ENCODE measurements at places on chromosomes 16 and 17. TPM values are rescaled to one million over a fixed set of nuclear protein-coding genes. Genes with fewer than 3 reads are reported as not detected.

GRCh38 chr16:86391486-86391885 lies 118.8 kb upstream of the FOXF1 start:
- peaks cover 5% of the 10 kb centered on the region for H3K27me3 ChIP-seq
- no peak for DNase-seq
- H3K36me3 ChIP-seq, result peaks cover 19% of the 10 kb centered on the region
- no peak overlapping the region for H3K27ac ChIP-seq
- no peak overlapping the region for H3K4me3 ChIP-seq

GRCh38 chr16:86970279-86970678 lies 346.9 kb downstream of the C16orf95 start:
- H3K4me3 ChIP-seq, result no peak overlapping the region
- H3K4me1 ChIP-seq, result peaks cover 3% of the 10 kb centered on the region
- peaks cover 42% of the 10 kb centered on the region for H3K27me3 ChIP-seq
- H3K27ac ChIP-seq, result no peak overlapping the region

DNA sequence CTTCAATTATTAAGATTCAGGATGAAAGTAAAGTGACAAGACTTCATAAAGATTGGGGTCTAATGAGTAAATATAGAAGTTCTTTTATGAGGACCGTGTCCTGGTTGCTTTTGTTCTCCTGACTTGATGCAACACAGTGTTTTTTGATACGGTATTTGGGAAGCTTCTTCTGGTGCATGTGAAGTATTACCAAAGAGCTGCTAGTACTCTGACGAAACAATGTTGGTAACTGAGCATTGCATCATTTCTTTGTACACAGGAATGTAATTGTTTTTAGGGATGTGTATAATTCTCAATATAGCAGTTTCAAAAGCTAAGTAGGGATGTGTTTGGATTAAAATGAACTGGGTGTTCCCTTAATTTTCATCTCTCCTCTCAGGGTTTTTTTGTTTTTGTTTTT lies 15.9 kb downstream of the KPNB1 start:
- H3K27me3 ChIP-seq, result no peaks in the 10 kb centered on the region
- no peak for DNase-seq
- no peak overlapping the region for H3K27ac ChIP-seq
- H3K36me3 ChIP-seq, result peaks cover 43% of the 10 kb centered on the region
- H3K4me1 ChIP-seq, result peaks cover 6% of the 10 kb centered on the region

GRCh38 chr16:12024429-12024828 lies 47.9 kb downstream of the SNX29 start:
- no peaks in the 10 kb centered on the region for H3K4me1 ChIP-seq
- H3K27ac ChIP-seq, result no peak overlapping the region
- no peaks in the 10 kb centered on the region for H3K36me3 ChIP-seq
- DNase-seq, result no peak
- H3K4me3 ChIP-seq, result no peak overlapping the region

DNA sequence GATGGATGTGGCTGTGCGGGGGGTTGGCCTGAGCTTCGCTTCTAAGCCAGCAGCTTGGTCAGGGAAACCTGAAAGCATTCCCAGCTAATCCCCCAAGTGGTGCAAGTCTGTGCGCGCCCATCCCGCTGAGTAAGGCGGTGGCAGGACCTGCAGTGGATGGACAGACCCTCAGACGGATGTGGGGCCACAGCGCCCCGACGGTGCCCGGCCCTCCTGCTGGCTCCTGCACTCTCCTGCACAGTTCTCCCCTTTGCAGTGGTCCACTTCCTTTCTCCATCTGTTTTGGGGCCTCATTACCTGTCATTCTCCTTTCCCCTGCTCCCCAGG lies 2.3 kb downstream of the ATP2A1 start:
- H3K27ac ChIP-seq, result no peak overlapping the region
- peak overlapping the region; percentile 24 for H3K4me3 ChIP-seq
- H3K4me1 ChIP-seq, result peaks cover 18% of the 10 kb centered on the region
- no peak for DNase-seq
- H3K27me3 ChIP-seq, result peaks cover 10% of the 10 kb centered on the region

DNA sequence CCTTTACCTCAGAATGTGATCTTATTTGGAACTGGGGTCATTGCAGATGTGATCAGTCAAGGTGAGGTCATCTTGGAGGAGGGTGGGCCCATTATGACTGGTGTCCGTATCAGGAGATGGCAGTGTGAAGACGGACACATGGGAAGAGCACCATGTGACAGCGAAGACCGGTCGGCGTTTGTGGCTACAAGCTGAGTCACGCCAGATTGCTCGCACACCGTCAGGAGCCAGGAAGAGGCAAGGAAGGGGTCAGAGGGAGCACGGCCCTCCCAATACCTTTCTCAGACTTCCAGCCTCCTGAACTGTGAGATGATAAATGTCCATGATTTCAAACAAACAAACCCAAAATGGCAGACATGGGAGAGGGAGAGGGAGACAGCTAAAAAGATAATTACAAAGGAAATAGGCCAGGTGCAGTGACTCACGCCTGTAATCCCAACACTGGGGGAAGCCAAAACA lies 13.2 kb downstream of the STARD3 start:
- H3K4me1 ChIP-seq, result peaks cover 21% of the 10 kb centered on the region
- no peak overlapping the region for H3K27ac ChIP-seq
- no peaks in the 10 kb centered on the region for H3K36me3 ChIP-seq
- H3K4me3 ChIP-seq, result no peak overlapping the region
- no peak for DNase-seq
- H3K27me3 ChIP-seq, result peaks cover 2% of the 10 kb centered on the region

- H3K27me3 ChIP-seq, result no peaks in the 10 kb centered on the region
- H3K27ac ChIP-seq, result no peak overlapping the region
- H3K4me3 ChIP-seq, result no peak overlapping the region
- no peak for DNase-seq
- H3K36me3 ChIP-seq, result peaks cover 13% of the 10 kb centered on the region
Measured at GRCh38 chr17:5210614-5211252, 19.1 kb upstream of the ZNF594 start.

- H3K4me3 ChIP-seq, result no peak overlapping the region
- H3K36me3 ChIP-seq, result peaks cover 15% of the 10 kb centered on the region
- H3K27me3 ChIP-seq, result peaks cover 13% of the 10 kb centered on the region
- no peak overlapping the region for H3K27ac ChIP-seq
- peaks cover 17% of the 10 kb centered on the region for H3K4me1 ChIP-seq
Measured at GRCh38 chr17:27391427-27391826, 64.8 kb upstream of the KSR1 start.

- no peaks in the 10 kb centered on the region for H3K36me3 ChIP-seq
- peaks cover 23% of the 10 kb centered on the region for H3K27me3 ChIP-seq
- no peak overlapping the region for H3K4me3 ChIP-seq
- H3K27ac ChIP-seq, result peak overlapping the region; percentile 48
Measured at GRCh38 chr16:56332464-56333079, 92.8 kb downstream of the AMFR start.

GRCh38 chr16:12458051-12458450 lies 345.6 kb downstream of the CPPED1 start:
- H3K27me3 ChIP-seq, result no peaks in the 10 kb centered on the region
- DNase-seq, result no peak
- no peaks in the 10 kb centered on the region for H3K36me3 ChIP-seq
- no peak overlapping the region for H3K27ac ChIP-seq
- no peak overlapping the region for H3K4me3 ChIP-seq

- no peak for DNase-seq
- peaks cover 6% of the 10 kb centered on the region for H3K27me3 ChIP-seq
- H3K27ac ChIP-seq, result no peak overlapping the region
- peaks cover 3% of the 10 kb centered on the region for H3K36me3 ChIP-seq
- peaks cover 10% of the 10 kb centered on the region for H3K4me1 ChIP-seq
Measured at GRCh38 chr17:75521951-75522727, 3.4 kb upstream of the LLGL2 start.

GRCh38 chr17:17043461-17044271 lies 1.4 kb downstream of the MPRIP start:
- DNase-seq, result no peak
- H3K27ac ChIP-seq, result peak overlapping the region; percentile 96
- peaks cover 22% of the 10 kb centered on the region for H3K36me3 ChIP-seq

DNA sequence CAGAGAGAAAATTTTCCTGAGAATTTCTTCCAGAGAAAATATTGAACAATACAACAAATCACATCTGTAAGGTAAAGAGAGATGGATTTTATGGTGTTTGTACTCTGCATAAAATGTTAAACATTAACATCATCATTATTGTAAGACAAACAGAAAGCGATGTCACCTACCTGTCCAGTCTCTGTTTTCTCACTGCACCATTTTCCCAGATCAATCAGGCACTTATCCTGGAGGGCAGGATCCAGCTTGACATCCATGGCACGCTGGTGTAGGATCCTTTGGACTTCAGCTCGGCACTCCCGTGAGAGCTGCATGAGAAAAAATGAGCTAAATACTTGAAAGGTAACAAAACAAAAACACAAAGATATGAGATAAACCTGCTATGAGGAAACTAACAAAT lies 55.9 kb upstream of the CLEC18B start:
- no peak overlapping the region for H3K4me3 ChIP-seq
- H3K27ac ChIP-seq, result no peak overlapping the region
- no peaks in the 10 kb centered on the region for H3K27me3 ChIP-seq
- DNase-seq, result no peak
- H3K4me1 ChIP-seq, result peaks cover 23% of the 10 kb centered on the region

- H3K27me3 ChIP-seq, result peaks cover 4% of the 10 kb centered on the region
- no peak for DNase-seq
- peaks cover 68% of the 10 kb centered on the region for H3K4me1 ChIP-seq
- peaks cover 33% of the 10 kb centered on the region for H3K36me3 ChIP-seq
- peak overlapping the region; percentile 46 for H3K27ac ChIP-seq
- no peak overlapping the region for H3K4me3 ChIP-seq
Measured at GRCh38 chr17:44084131-44084538, 13.6 kb downstream of the G6PC3 start.

DNA sequence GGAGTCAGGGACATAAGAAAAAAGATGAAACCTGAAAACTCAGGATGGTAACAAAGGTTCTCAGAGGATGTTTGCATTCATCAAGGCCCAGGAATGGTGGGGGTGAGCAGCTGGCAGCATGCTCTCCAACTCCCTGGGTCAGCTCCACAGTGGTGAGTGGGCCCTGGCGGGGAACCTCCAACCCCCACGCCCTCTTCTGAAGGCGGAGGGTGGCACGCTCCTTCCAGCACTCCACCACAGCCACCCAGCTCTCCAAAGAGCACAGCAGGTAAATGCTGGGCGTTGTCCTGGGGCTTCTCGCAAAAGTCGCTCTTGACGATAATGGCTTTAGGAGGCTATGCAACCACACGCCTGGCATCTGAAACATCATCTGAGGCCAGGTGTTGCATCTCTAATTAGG lies 173.8 kb downstream of the C16orf78 start:
- peaks cover 7% of the 10 kb centered on the region for H3K36me3 ChIP-seq
- no peak overlapping the region for H3K4me3 ChIP-seq
- peaks cover 2% of the 10 kb centered on the region for H3K27me3 ChIP-seq
- H3K27ac ChIP-seq, result no peak overlapping the region
- DNase-seq, result no peak

- H3K27me3 ChIP-seq, result no peaks in the 10 kb centered on the region
- no peak overlapping the region for H3K4me3 ChIP-seq
- no peaks in the 10 kb centered on the region for H3K36me3 ChIP-seq
- no peaks in the 10 kb centered on the region for H3K4me1 ChIP-seq
- no peak for DNase-seq
Measured at GRCh38 chr16:24149102-24149501, 107.0 kb upstream of the CACNG3 start.

DNA sequence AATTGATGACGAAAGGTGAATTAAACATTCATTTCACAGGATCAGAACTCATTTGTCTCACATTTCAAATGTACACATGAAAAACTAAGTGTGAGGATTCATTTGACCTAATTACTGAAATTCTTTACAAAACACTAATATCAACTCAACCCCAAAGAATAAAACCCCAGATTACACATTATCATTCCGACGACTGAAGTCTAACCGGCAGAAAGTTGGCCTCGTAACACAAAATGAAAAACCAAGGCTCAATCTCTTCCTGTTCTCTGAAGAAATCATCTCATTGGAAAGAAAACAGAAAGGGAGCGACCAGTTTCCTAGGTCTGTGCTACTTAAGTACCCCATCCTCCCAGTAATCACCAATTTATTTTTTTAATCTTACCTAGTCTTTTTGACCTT lies 1.8 kb downstream of the JPT1 start:
- H3K27me3 ChIP-seq, result peaks cover 12% of the 10 kb centered on the region
- peak overlapping the region; percentile 85 for H3K27ac ChIP-seq
- H3K4me1 ChIP-seq, result peaks cover 40% of the 10 kb centered on the region
- peak overlapping the region; percentile 98 for H3K4me3 ChIP-seq

GRCh38 chr17:82703935-82704865 lies 5.7 kb upstream of the RAB40B start:
- H3K27ac ChIP-seq, result no peak overlapping the region
- no peaks in the 10 kb centered on the region for H3K36me3 ChIP-seq
- H3K4me3 ChIP-seq, result no peak overlapping the region
- DNase-seq, result no peak
- peaks cover 11% of the 10 kb centered on the region for H3K4me1 ChIP-seq

DNA sequence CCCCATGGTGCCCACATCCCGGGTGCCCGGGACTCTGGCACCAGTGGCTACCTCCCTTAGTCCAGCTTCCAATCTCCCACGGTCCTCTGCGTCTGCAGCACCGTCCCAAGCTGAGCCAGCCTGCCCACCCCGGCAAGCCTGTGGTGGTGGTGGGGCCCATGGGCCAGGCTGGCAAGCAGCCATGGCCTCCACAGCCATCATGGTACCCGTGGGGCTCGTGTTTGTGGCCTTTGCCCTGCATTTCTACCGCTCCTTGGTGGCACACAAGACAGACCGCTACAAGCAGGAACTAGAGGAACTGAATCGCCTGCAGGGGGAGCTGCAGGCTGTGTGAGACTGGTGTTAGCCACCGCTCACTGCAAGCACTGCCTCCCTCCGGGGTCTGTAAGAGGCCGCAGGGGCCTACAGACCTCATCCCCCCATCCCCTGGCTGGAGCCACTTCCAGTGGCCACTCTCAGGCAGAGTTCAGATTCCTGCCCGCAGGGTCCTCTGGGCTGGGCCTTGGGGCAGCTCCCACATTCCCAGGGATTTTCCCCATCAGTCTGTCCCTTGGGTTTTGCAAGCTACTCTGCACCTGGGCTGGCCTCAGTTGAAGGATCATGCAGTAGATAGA lies 3.9 kb upstream of the SETD1A start:
- peak; percentile 56 for DNase-seq
- no peaks in the 10 kb centered on the region for H3K36me3 ChIP-seq
- no peak overlapping the region for H3K4me3 ChIP-seq
- peaks cover 17% of the 10 kb centered on the region for H3K4me1 ChIP-seq
- peaks cover 14% of the 10 kb centered on the region for H3K27me3 ChIP-seq
- H3K27ac ChIP-seq, result peak overlapping the region; percentile 42

- H3K4me1 ChIP-seq, result peaks cover 22% of the 10 kb centered on the region
- H3K4me3 ChIP-seq, result no peak overlapping the region
- peaks cover 14% of the 10 kb centered on the region for H3K27me3 ChIP-seq
- no peak for DNase-seq
- no peak overlapping the region for H3K27ac ChIP-seq
- H3K36me3 ChIP-seq, result no peaks in the 10 kb centered on the region
Measured at GRCh38 chr16:87057211-87057881, 259.8 kb downstream of the C16orf95 start.

- peaks cover 28% of the 10 kb centered on the region for H3K27me3 ChIP-seq
- H3K4me3 ChIP-seq, result no peak overlapping the region
- no peak overlapping the region for H3K27ac ChIP-seq
- H3K4me1 ChIP-seq, result no peaks in the 10 kb centered on the region
- no peaks in the 10 kb centered on the region for H3K36me3 ChIP-seq
- DNase-seq, result no peak
Measured at GRCh38 chr16:31221357-31222160, 4.6 kb upstream of the PYDC1 start.

- no peak for DNase-seq
- H3K4me1 ChIP-seq, result peaks cover 40% of the 10 kb centered on the region
- H3K27me3 ChIP-seq, result peaks cover 2% of the 10 kb centered on the region
- H3K4me3 ChIP-seq, result no peak overlapping the region
- no peak overlapping the region for H3K27ac ChIP-seq
Measured at GRCh38 chr17:78787444-78787843, 5.4 kb upstream of the CYTH1 start.

Gene TNP2
- not detected for total RNA-seq

Gene MTSS2
- total RNA-seq, result 83.4 TPM

Gene AGRP
- not detected for total RNA-seq

Gene GABARAPL2
- total RNA-seq, result 117 TPM

Gene TBC1D26
- total RNA-seq, result not detected

Gene NEUROD2
- total RNA-seq, result not detected
